ENCODE measurements at places on chromosomes 4 and X. TPM values are rescaled to one million over a fixed set of nuclear protein-coding genes. Genes with fewer than 3 reads are reported as not detected.

DNA sequence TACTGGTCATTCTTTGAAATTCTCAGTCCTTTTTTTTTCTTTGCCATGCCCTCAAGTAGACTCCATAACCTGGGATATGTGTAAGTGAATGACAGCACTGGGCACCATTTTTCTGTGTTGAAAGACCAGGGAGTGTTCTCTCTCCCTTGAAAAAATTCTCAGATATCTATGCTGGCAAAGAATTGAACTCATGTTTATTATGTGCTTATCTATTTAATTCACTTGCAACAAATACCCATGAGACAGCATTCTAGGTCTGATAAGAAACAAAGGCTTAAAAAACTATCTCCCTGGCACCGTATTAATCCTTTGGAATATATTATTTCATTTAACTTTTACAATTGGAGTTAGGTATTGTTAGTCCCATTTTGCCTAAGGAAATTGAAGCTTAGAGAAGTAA lies 36.7 kb downstream of the LARP7 start:
- H3K4me1 ChIP-seq = peaks cover 26% of the 10 kb centered on the region
- H3K4me3 ChIP-seq = no peak overlapping the region
- DNase-seq = no peak
- H3K27ac ChIP-seq = no peak overlapping the region

DNA sequence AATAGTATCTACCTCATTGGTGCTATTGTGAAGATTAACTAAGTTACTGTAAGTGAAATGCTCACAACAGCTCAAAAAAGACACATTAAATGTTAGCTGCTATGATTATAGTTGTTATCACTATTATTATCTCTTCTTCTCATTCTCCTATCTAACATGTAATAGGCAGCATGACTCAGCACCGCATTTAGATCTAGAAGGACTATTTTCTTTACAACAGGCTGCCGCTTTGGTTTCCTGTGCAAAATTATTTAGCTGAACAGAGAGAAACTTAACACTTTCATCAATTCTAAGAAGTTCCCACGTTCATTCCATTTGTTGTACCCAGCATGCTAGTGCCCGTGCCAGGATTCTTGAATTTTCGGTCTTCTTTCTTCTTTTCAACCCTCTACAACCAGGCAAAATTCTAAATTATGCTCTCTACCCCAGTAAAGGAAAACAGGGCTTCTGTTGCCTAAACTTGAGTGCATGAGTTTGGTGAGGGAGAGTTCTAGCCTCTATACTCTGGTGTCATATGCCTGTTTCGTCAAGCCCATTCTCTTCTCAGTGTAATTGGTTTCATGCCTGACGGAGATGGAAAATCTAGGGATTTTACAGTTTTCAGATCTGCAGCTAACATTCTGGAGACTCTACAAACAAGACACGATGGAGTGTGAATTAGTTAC lies 378.9 kb downstream of the PPP1R2C start:
- no peaks in the 10 kb centered on the region for H3K36me3 ChIP-seq
- no peak overlapping the region for H3K27ac ChIP-seq
- H3K4me3 ChIP-seq = no peak overlapping the region
- peaks cover 3% of the 10 kb centered on the region for H3K4me1 ChIP-seq
- H3K27me3 ChIP-seq = no peaks in the 10 kb centered on the region
- no peak for DNase-seq

DNA sequence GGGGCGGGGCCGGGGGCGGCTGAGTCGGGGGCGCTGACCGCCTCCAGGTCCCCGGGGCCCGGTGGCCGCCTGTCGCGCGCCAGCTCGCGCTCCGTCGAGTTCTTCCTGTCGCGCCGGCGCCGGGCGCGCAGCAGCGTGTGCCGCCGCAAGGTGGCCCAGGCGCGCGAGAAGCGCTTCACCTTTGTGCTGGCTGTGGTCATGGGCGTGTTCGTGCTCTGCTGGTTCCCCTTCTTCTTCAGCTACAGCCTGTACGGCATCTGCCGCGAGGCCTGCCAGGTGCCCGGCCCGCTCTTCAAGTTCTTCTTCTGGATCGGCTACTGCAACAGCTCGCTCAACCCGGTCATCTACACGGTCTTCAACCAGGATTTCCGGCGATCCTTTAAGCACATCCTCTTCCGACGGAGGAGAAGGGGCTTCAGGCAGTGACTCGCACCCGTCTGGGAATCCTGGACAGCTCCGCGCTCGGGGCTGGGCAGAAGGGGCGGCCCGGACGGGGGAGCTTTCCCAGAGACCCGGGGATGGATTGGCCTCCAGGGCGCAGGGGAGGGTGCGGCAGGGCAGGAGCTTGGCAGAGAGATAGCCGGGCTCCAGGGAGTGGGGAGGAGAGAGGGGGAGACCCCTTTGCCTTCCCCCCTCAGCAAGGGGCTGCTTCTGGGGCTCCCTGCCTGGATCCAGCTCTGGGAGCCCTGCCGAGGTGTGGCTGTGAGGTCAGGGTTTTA lies 1.5 kb downstream of the ADRA2C start:
- peaks cover 37% of the 10 kb centered on the region for H3K27me3 ChIP-seq
- H3K36me3 ChIP-seq = no peaks in the 10 kb centered on the region
- H3K27ac ChIP-seq = no peak overlapping the region

GRCh38 chrX:30881797-30882196 lies 7.3 kb downstream of the TAB3 start:
- no peak overlapping the region for H3K4me3 ChIP-seq
- peaks cover 16% of the 10 kb centered on the region for H3K4me1 ChIP-seq
- no peaks in the 10 kb centered on the region for H3K27me3 ChIP-seq

Gene SMIM10L2A
- total RNA-seq = 4.7 TPM

GRCh38 chr4:78168029-78168428 lies 110.9 kb downstream of the FRAS1 start:
- DNase-seq = no peak
- H3K27me3 ChIP-seq = no peaks in the 10 kb centered on the region
- H3K4me3 ChIP-seq = no peak overlapping the region
- no peak overlapping the region for H3K27ac ChIP-seq
- H3K4me1 ChIP-seq = peaks cover 67% of the 10 kb centered on the region

GRCh38 chrX:13080128-13080795 lies 35.8 kb upstream of the FAM9C start:
- no peaks in the 10 kb centered on the region for H3K27me3 ChIP-seq
- no peak overlapping the region for H3K27ac ChIP-seq
- H3K4me1 ChIP-seq = peaks cover 30% of the 10 kb centered on the region

- no peaks in the 10 kb centered on the region for H3K36me3 ChIP-seq
- DNase-seq = no peak
- no peak overlapping the region for H3K27ac ChIP-seq
These were observed 312.2 kb downstream of the GPM6A start for GRCh38 chr4:175499735-175500352.

Gene ADGRG4
- not detected for total RNA-seq

Gene MAGEC1
- total RNA-seq = not detected

DNA sequence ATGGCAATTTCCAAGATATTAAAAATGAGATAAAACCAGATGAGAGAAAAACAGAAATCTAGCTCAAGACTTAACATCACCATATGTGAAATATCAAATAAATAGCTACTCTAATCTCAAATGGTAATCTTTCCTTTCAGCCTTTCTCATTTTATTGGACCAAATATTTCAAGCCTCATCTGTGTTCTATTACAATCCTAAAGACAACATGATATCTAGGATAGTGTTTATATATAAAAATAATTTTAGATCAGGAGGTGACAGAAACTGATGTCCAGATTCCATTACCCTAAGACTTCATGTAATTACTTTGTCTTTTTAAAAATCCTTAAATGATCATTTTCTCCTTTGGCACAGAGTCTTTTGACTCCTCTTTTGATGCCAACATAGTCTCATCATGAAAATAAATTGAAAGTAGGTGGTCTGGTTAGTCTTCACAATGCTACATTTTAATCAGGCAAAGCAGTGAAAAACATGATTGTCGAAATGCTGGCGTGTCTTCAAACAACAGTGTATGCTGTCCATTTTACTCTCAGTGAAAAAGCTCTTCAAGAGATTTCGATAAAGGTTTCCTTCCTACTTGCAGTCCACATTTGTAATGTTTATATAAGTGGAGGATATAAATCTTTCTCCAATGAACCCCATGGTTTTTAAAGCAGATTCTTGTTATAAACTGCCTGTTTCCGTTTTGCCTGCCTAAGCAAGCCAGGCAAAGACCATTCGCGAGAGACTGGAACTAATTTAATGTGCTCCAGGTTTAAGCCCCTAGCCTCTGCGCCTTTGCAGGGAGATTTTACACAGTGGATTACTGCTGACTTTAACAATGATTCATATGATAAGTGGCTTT lies 169.8 kb downstream of the SCFD2 start:
- no peaks in the 10 kb centered on the region for H3K36me3 ChIP-seq
- H3K4me3 ChIP-seq = no peak overlapping the region
- DNase-seq = no peak
- H3K27me3 ChIP-seq = no peaks in the 10 kb centered on the region
- 0 out of 2 replicates have a peak, but pooled peaks cover 2% of the 10 kb centered on the region for H3K4me1 ChIP-seq
- no peak overlapping the region for H3K27ac ChIP-seq

DNA sequence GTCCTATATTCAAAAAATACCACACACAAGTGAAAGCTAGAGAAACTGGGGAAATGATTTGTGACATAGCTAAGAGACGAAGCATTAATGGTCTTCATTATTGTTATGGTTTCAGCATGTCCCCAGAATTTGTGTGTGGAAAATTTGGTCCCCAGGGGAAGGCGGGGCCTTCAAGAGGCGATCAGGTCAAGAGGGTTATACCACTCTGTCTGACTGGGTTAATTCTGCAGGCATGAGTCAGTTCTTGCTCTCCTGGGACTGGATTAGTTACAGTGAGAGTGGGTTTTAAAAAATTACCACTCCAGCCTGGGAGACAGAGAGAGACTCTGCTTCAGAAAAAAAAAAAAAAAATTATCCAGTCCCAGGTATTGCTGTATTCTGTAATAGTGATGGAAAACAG lies 2.1 kb upstream of the MTNR1A start:
- no peak overlapping the region for H3K27ac ChIP-seq
- no peak for DNase-seq
- no peaks in the 10 kb centered on the region for H3K36me3 ChIP-seq

Gene ARAP2
- 2.4 TPM for total RNA-seq

DNA sequence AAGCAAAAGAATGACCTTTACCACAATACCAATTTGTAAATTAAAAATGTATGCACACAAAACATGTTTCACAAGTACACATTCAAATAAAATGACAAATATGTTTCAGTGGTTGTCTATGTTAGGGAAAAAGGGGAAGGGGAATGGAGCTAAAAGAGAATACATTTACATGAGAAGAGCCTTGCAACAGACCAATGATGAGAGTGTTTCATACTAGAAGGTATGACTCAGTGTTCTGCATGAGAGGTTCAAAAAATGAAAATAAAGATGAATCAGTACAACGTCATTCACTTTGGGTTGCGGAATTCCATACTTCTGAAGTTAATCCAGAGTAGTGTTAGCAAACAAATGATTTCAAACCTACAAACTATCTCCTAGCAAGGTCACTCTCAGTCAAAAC lies 51.7 kb downstream of the RPGR start:
- no peak overlapping the region for H3K4me3 ChIP-seq
- no peak overlapping the region for H3K27ac ChIP-seq
- peaks cover 19% of the 10 kb centered on the region for H3K4me1 ChIP-seq
- H3K27me3 ChIP-seq = peaks cover 10% of the 10 kb centered on the region

Gene DDIT4L
- total RNA-seq = 4.9 TPM

Gene SLC2A9
- total RNA-seq = not detected

Gene CCDC149
- total RNA-seq = 4.8 TPM

GRCh38 chr4:73421708-73422457 lies 14.1 kb upstream of the AFP start:
- no peak overlapping the region for H3K4me3 ChIP-seq
- no peaks in the 10 kb centered on the region for H3K4me1 ChIP-seq
- no peaks in the 10 kb centered on the region for H3K36me3 ChIP-seq
- DNase-seq = no peak

- no peak overlapping the region for H3K4me3 ChIP-seq
- DNase-seq = no peak
- H3K27me3 ChIP-seq = no peaks in the 10 kb centered on the region
- H3K27ac ChIP-seq = no peak overlapping the region
- peaks cover 14% of the 10 kb centered on the region for H3K4me1 ChIP-seq
These were observed 65.5 kb downstream of the EDNRA start for GRCh38 chr4:147546349-147546748.

Gene VSIG1
- total RNA-seq = 0.76 TPM

Gene FNIP2
- total RNA-seq = 10.2 TPM

Gene SSR4
- total RNA-seq = 203 TPM

GRCh38 chrX:133792198-133792953 lies 193.0 kb downstream of the GPC3 start:
- peak; percentile 73 for DNase-seq
- H3K36me3 ChIP-seq = no peaks in the 10 kb centered on the region
- H3K4me3 ChIP-seq = no peak overlapping the region
- no peak overlapping the region for H3K27ac ChIP-seq
- no peaks in the 10 kb centered on the region for H3K27me3 ChIP-seq

DNA sequence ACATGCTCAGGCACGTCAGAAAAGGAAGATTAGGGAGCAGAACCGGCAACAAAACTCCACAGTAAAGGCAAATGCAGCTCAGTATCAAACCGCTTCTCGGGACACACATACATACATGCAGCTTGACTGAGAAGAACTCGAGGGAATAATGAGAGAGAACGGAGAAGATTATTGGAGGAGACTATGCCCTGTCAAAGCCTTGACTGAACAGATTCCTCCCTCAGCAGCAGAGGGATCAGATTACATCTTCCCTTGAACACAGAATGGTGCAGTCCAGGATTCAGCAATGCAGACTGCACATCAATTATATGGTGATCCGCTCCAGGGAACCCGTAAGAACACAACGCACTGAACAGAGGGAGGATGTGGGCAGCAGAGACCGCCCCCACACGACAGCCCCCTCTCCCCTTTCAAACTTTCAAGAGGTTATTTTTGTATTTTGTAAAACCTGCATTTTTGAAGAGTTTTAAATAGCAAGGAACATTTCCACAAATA lies 183.2 kb downstream of the FBXW7 start:
- H3K36me3 ChIP-seq = no peaks in the 10 kb centered on the region
- peaks cover 15% of the 10 kb centered on the region for H3K4me1 ChIP-seq
- no peaks in the 10 kb centered on the region for H3K27me3 ChIP-seq

DNA sequence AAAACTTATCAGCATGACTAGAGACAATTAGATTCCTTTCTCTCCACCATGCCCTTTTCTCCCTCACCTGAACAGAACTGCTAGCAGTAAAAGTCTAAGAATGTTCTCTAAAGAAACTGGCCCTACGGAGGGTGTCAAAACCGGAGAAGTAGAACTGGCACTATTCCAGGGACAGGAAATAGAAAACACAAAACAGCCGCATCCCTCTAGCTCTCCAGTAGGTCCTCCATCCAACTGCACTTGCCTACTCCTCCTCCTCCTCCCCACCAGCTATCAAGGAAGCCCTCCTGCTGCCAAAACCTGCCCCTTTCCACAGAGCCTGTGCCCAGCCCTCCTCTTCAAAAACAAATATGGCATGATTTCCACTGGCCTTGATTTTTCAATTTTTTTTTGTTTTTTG lies 28.4 kb downstream of the FUNDC1 start:
- peaks cover 6% of the 10 kb centered on the region for H3K4me1 ChIP-seq
- H3K27ac ChIP-seq = peak overlapping the region; percentile 36
- DNase-seq = no peak
- no peaks in the 10 kb centered on the region for H3K27me3 ChIP-seq

DNA sequence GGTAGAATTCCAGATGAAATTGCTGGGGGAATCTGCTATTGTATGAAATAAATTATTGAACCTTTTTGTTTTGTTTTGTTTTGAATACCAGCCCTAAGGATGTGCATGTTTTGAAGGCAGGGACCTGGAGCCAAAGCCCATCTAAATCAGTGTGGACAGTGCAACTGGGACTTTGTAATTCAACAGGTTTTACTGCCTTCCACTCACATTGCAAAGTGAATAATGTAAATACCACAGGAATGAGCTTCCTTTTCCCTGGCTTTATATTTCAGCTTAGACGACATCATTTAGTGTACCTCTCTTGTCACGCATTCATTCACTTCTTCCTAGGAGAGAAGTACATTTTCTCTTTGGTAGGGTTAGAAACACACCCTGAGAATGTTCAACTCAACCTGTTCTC lies 795.0 kb downstream of the CENPC start:
- H3K27me3 ChIP-seq = no peaks in the 10 kb centered on the region
- H3K27ac ChIP-seq = no peak overlapping the region
- H3K4me1 ChIP-seq = peaks cover 10% of the 10 kb centered on the region
- H3K4me3 ChIP-seq = no peak overlapping the region

All from WTC11 (cell line).